Left hindlimb (tissue), 1 donor: ENCODE measurements at places on chromosomes 5 and 9.

GRCh38 chr9:133103987-133104505 lies 17.0 kb downstream of the RALGDS start:
- DNase-seq = peak; percentile 27

GRCh38 chr5:173920024-173920753 lies 32.0 kb downstream of the CPEB4 start:
- no peak for DNase-seq

DNA sequence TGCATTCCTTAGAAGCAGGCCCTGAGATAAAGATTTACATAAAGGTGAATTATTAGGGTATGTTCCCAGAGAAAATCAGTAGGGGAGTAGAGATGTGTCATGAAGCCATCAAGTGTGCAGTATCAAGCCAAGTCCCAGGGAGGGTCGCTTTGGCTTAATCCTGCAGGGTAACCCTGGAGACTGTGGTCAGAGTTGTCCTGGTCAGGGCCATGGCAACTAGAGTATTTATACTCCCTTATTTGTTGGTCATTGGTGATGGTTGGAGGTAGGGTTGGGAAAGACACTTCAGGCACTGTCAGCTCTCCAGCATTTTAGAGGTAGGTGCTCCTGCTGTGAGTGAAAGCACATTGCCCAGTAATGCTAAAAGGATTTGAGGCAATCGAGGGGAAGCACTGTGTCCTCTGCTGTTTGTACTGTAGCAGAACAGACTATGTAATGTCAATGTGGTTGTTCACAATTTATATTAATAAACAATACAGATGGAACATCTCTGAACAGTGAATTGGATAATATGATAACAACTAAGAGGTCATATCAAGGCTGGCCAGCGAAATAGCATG lies 108.9 kb downstream of the GDNF start:
- no peak for DNase-seq

- no peak for DNase-seq
These were observed 8.8 kb upstream of the GLIPR2 start for GRCh38 chr9:36127652-36128244.

DNA sequence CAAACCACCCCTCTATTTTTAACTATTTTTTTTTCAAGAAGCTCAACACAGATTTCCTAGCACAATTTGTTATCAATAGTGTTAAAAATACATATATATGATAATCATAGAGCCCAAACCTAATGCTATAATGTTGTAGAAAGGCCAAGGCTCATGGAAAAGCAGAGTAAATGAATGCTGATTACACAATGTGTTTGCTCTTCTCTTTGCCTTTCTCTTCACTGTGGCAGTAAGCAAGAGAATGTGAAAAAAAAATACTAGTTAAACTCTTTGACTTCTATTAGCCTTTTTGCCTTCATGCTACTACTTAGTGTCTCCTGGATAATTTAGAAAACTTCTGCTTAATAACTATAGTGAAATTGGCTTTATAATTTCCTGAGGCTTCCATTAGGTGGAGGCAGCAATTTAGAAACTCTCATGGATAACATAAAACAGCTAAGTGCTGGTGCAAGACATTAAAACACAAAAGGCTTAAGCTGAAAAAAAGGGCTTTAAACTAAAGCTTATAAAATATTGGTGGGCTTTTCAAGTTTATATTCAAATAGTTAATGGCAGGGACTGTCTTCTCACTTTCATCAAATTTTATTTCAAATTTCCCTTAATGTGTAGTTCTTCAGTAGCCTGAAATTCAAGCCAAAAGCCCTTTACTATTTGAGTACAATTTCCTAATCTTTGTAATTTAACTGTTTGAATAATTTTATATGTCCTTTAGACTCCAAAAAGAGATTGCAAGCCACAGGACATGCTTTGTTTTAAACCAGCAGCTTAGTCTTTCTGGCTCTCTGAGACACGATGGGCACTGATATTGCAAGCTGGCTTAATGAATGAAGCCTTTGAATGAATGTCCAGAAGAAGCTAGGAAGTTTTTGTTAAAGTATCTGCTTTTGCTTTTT lies 2031.8 kb upstream of the CDH6 start:
- DNase-seq = no peak

DNA sequence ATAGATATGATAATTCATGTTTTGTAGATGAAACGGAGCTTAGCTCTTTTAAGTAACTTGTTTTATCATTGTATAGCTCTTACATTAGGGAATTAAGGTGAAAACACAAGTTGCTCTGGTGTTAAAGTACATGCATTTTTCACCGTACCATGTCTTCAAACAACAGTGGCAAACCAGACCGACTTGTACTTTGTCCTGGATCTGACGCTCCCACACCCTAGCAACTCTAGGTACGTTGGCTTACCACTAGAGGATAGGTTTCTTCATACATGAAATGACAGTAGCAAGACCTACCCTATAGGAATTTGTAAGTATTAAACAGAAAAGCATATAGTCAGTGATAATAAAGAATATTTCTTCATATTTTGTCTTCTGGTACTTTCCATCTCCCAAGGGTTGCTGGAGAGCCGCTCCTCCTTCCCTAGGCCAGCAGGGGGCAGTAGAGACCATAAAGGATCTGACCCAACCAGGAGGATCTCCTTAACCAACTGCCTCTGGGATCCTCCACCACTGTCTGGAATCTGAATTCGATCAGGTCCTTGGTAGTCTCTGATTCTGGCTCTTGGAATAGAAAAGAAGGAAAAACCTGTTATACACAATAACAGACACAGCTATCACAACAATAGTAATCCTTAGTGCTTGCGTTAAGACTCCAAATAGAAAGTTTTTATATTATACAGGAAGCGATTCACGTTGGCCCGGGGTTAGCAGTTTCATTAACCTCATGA lies 136.7 kb downstream of the CAVIN4 start:
- peak; percentile 68 for DNase-seq

DNA sequence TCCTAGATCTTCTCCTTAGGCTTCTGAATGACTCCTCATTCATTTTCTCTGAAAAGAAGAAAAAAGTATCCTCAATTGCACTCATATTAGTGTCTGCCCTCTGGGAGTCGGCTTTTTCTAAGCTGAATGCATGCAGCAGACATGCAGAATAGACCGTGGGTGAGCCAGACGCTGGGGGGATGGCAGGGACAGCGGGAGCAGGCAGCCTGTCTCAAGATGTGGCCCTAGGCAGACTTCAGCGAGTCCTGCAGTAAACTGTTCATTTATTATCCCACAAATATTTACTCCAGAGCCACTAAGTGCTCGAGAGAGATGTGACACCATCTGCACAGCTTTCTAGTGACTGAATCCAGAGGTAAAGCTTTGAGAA lies 164.9 kb upstream of the RAI14 start:
- no peak for DNase-seq

DNA sequence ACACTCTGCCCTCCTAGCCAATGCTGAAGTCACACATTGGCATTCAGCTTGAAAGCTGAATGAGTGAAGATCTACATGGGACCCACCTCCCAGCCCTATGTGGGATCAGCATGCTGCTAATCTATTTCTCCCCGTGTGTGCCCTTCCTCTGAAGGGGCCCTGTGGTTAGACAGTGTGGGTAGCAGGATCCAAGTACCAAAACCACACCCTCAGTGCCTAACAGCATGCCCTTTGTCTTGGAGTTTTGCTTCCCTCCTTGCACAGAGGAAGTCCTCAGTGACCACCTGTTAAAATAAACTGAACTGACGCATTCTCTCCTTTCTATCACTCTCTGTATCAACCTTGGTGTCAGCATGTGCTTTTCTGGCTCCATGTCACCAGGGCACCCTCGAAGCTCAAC lies 25.0 kb downstream of the SH3TC2 start:
- DNase-seq = no peak

DNA sequence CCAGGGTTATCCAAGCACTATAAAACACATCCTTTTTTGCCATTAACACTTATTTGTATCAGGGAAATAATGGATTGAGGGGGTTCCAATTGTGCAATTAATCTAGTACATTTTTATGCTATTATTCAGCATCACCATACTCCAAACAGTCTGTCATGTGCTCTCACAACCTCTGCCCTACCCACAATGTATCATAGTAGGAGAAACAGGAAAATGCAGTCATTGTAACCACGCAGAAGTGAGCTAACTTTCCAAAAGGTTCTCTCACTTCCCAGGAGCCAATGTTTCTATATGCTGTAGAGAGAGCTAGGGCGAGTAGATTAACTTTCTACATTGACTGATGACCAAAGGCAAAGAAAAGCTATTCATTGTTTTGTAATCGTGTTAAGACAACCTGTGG lies 29.8 kb downstream of the DAB2 start:
- no peak for DNase-seq

GRCh38 chr5:132011622-132012343 lies at the start of gene ACSL6:
Gene ACSL6 (minus strand): TSS chr5:132011658. CDS start chr5:132011553, 105 bp downstream.
- DNase-seq = peak; percentile 27

DNA sequence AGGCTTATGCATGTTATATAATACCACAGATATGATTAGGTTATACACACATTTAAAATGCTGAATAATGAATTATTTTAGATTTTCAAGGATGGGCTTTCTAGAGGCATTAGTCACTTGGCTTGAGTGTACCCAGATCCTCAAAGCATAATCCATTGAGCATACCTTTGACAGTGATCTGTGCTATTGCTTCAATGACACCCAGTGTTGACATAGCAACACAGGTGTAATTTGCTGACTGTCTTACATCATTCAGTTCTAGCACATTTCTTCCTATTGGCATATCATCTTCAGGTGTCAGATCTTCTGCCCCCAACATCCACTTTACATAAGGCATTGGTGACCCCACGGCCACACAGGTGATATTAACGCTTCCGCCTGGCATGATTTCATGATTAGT lies 721.5 kb upstream of the DMAC1 start:
- DNase-seq = no peak

GRCh38 chr5:161096581-161096980 lies 244.6 kb upstream of the ATP10B start:
- DNase-seq = no peak

DNA sequence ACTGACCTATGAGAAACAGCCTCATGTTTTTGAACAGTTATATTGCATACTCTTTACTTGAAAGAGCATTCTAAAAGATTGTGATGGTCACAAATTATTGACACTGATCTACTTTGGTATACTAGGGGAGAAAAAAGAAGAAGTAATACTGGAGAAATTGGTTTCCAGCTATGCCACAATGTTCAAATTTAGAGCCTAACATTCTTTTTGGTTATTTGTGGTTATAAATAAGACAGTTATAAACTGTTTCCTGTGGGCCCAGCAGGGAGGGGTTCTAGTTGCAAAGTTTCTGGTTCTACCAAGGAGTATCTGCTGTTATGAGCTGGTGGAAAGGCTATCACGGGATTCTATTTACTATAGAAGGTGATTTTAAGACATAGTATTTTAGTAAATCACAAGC lies 4.8 kb downstream of the CWC27 start:
- DNase-seq = no peak

- DNase-seq = no peak
These were observed 56.1 kb downstream of the PCDH1 start for GRCh38 chr5:141822144-141822543.

DNA sequence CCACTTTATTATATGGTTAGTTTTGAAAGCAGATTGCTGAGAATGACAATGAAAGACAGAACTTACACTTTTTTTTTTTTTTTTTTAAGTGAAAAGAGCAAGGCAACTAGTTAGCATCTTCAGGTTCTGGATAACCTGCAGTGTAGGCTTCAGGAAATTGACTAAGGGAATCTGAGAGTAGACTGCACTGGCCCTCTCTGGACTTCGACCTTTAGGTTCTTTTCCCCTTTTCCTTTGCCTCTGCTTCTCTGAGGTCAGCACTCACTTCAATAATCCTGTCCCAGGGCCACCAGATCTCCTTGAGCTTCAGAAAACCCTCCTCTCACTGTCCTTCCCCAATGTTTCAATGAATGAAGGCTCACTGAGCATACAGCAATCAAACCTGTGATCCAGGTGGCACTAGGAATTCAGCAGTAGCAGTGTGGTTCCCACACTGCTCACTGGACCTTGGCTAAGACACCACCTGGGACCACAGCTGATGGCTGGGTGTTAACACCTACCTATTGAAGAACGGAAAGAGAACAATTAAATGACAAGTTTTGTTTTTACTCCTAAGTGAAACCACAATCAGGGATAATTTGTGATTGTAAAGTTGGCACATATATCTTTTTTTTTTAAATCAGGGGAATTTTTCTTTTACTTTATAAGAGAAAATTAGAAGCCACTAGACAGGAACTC lies 85.8 kb upstream of the IL6ST start:
- DNase-seq = no peak

- DNase-seq = no peak
These were observed 51.1 kb downstream of the PSMB7 start for GRCh38 chr9:124364141-124364540.

GRCh38 chr5:143119291-143119769 lies 284.2 kb downstream of the NR3C1 start:
- no peak for DNase-seq

- DNase-seq = peak; percentile 91
These were observed 143.6 kb downstream of the LHFPL2 start for GRCh38 chr5:78504704-78505677.

- DNase-seq = no peak
These were observed 16.4 kb upstream of the ZBTB34 start for GRCh38 chr9:126844085-126844484.

DNA sequence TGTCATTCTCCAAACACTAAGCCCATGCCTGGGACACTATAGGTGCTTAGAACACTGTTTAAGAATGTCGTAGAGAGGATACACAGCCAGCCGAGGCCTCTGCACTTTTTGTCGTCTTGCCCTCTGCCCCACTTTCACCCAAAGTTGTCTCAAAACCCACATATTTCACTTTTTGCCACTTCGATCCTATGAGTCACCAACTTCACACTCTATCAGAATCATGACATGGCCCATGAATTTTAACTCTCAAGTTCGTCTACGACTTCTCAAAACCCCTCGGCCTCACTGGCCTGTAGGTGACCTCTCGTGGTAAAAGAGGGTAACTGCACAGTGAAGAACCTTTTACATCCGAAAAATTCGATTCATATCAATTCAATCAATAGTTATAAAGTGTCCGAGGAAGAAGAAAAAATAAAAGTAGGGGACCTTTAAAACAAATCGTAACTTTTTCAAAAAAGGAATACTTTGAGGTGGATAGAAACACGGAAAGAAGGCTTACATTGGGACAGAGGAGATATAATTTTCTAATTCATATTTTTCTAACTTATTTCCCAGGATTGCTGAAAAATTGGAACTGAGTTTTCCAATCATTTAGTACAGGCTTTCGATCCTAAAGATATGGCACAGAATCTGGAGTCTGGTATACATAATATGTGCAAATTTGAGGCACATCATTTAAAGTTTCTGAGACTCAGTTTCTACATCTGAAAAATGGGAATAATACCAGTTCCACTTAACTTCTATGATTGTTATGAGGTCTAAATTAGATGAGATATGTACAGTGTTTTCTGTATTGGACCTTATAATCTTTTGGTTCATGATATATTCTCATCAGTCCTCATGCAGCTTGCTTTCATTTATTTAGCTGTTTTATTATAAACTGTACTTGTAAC lies 122.6 kb downstream of the APBA1 start:
- no peak for DNase-seq

GRCh38 chr5:138132543-138132942 lies 6.7 kb downstream of the NME5 start:
- DNase-seq = no peak

DNA sequence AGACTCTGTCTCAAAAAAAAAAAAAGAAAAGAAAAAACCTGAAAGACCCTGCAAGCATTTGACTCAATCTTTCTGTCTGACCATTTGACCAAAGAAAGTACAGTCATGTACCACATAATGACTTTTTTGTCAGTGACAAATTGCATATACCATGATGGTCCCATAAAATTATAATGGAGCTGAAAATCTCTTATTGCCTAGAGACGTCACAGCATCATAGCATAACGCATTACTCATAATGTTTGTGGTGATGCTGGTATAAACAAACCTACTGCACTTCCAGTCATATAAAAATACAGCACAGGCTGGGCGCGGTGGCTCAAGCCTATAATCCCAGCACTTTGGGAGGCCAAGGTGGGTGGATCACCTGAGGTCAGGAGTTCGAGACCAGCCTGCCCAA lies 10.5 kb downstream of the ECM2 start:
- no peak for DNase-seq
